ENCODE measurements at places on chromosomes 13 and 19.

GRCh38 chr19:32287811-32288227 is 57.6 kb upstream of the ZNF507 start:
- peak; percentile 23 for DNase-seq

DNA sequence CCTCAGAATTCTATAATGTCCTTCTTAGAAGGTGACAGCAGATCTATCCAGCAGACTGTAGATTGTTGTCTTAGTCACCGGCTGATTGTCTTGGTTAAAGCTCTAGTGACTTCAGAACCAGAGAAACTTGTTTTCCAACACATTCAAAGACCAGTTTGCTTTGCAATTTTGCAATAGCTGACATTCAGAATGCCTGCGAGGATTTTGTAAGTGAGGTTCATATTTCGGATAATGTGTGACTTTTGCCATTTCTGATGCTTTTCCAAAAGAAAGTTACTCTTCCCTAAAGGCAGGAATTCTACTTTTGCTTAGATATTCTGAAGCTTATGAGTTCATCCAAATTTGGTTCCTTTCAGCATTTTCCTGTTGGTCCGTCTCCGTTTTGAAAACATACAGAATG is 13.2 kb downstream of the SPINT2 start:
- no peak for DNase-seq

DNA sequence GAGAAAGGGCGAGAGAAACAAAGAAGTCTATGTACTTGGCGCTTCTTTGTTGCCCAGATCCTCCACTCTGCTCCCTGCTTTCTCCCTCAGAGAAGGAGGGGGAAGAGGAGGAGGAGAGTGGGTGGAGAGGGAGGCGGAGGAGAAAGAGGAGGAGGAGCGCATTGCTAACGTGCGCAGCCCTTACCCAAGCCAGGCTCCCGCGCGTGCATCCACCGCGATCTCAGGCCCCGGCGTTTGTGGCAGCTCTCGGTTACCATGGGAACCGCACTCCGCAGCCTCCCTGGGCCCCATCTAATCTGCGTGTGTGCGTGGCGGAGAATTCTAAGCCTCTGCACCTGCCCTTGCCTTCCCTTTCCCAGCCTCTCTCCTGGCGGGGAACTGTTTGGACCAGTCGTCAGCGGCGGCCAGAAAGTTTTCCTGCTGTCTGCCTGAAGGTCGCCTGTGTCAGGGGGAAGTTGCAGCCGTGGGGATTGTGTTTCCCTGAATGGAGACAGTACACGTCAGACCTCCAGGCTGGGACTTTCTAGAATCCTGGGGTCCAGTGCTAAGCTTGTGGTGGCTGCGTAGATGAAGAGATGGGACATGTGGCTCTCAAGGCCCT is at the start of gene ERICH6B:
Gene ERICH6B, minus strand, starts transcription at position 239 of the 601 bp plus-strand sequence. CDS start 18,734 bp downstream, outside the sequence.
- peak; percentile 82 for DNase-seq

GRCh38 chr19:13881692-13882418 is 4.9 kb downstream of the NANOS3 start:
- DNase-seq = no peak

DNA sequence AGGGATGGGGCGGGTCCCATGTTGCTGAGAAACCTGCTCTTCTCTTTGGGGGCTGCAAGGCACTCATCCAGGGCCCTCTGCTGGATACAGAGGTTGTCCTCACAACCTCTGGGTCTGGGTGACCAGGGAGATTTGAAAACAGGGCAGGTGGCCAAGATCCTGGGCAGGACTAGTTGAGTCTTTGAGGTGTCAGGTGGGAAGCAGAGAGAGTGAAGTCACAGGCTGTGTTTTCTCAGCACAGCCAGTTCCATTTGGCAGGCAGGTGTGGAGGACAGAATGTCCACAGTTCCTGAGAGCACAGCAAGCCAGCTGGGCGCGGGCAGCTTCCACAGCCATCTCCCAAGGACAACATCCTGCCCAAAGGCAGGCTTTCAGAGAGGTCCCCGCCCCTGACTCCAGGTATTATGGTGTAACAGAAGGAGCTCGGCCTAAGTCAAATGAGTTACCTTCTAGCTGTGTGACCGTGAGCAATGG is 118.8 kb downstream of the NUFIP1 start:
- no peak for DNase-seq

- no peak for DNase-seq
These were observed 1.8 kb upstream of the IFI30 start for GRCh38 chr19:18171605-18172327.

- DNase-seq = no peak
These were observed 84.7 kb upstream of the DOCK9 start for GRCh38 chr13:99062593-99062992.

All from NCI-H1417 (cell line).